ENCODE measurements at places on chromosomes 1 and 21.

- peak; percentile 55 for DNase-seq
Observed at GRCh38 chr1:40059960-40060750, 19.6 kb downstream of the CAP1 start.

DNA sequence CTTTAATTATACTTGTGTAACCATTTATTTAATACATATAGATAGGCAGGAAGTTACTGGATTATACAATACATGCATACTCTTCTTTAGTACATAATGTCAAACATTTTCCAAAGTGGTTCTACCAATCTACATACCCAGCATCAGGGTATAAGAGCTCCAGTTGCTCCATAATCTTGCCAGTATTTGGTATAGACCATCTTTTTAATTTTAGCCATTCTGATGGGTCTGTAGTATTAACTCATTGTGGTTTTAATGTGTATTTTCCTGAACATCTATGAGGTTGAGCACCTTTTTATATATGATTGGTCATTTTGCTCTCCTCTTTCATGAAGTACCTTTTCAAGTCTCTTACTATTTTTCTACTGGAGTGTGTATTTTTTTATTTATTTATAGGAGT lies 32.1 kb downstream of the EBNA1BP2 start:
- DNase-seq: no peak

DNA sequence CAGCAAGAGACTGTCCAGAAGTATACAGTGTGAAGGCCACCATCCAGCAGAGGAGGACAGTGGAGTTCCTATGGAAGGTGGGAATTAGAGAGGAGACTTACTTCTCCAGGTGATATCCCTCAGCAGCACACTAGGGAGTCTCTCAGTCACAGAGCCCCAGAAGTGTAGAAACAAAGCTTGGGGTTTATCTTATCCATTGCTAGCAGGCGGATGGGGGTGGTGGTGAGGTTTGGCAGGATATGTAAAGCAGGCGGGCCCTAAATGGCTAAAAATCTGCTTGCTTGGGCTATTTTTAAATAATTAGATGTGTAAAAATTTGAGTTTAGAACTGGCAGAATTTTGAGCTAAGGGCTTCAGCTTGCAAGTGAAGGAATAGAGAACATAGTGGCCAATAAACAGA lies 50.1 kb upstream of the RGS18 start:
- DNase-seq: no peak

DNA sequence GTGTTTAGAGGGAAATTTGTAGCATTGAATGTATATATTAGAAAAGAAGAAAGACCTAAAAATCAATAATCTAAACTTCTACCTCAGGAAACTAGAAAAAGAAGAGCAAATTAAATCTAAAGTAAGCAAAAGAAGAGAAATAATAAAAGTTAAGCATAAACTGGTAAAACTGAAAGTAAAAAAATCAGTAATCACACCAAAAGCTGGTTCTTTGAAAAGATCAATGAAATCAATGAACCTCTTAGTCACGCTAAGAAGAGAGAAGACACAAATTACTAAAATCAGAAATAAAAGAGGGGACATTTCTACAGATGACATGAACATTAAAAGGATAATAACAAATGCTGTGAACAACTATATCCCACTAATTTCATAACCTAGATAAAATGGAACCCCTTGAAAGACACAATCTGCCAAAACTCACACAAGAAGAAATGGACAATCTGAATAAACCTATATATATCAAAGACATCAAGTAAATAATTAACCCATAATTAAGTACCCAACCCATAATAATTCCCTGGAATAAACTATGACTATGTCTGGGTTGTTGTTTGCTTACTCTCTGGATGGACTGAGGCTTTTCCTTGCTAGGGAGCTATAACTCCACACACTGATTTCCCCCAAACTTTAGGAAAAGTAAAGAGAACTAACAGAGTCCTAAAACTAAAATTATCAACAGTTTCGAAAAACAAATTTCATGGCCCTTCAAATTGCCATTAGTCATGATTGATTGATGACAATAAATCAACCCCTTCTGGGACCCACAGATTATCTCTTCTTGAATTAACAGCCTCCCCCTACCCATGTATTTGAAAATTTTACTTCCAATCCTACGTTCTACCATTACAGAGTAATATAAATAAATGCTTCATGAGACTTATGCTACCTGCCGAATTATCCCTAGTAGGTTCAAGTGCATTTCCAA lies 2.8 kb upstream of the CDC73 start:
- no peak for DNase-seq

DNA sequence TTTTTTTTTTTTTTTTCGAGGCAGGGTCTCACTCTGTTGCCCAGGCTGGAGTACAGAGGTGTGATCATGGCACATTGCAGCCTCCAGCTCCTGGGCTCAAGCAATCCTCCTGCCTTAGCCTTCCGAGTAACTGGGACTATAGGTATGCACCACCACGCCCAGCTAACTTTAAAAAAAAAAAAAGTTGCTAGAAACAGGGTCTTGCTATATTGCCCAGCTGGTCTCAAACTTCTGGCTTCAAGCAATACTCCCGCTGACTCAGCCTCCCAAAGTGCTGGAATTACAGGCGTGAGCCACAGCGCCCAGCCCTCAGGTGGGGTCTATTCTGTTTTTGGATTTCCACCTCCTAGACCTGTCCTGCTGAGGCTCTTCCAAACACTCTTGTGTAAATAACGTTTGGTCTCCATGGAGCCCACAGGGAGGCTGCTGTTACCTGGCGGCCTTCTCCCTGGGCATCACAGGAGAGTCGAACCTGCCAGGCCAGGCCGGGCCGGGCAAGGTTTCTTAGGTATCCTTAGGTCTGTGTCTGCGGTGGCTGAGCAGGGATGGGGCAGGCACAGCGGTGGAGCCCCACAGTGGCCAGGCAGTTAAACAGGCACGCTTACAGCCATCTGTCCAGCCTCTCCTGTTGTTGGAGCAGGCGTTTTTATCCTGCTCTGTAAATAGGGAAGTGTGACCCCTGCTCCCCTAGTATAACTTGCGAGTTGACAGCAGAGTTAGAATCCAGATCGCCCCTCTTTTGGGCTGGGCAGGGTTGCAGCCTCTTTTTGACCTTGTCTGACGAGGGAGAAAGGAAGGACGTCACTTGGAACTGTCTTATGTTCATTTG lies 18.8 kb downstream of the PLEKHM2 start:
- DNase-seq: no peak

DNA sequence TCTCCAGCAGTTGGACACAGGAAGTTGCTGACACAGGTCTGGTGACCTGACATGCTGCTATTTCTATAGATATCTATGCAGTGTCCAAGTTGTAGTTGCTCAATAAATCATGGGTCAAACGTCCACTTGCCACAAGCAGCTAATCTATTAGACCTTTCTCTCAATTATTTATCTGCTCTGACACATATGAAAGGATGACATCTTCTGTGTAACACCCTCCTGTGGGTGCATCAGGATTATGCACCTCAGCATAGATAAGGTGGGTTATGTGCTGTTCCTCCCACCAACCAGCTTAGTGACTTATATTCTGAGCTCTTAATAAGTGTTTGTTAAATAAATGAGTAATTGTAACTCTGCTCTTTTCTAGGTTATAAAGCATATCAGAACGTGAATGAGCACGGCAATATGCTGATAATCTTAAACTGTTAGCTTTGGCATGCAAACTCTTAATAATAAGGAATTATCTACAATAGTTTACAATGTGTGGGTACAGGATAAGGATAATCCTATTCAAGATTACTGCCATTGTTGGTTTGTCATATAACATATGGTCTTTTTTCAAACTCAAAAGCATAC lies 90.7 kb upstream of the GCLM start:
- peak; percentile 21 for DNase-seq

DNA sequence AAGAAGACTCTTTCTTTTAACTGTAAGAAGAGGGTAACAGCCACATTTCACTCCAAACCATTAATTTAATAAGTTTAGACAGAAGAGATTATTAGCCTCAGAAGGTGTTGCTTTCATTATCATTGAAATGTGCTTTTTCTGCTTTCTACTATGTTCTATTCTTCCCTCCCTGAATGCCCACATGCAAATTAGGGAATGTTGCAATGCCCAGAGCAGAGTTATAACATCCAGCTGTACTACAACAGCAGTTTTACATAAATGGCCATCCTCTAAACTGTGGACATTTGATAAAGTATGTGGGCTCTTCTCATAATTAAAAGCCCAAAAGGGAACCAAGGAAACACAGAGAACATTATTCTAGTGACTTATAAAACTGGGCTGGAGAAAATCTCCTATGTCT lies 82.2 kb upstream of the SOD1 start:
- peak; percentile 55 for DNase-seq

GRCh38 chr21:33496345-33496744 lies 4.8 kb upstream of the DNAJC28 start:
- DNase-seq: no peak

DNA sequence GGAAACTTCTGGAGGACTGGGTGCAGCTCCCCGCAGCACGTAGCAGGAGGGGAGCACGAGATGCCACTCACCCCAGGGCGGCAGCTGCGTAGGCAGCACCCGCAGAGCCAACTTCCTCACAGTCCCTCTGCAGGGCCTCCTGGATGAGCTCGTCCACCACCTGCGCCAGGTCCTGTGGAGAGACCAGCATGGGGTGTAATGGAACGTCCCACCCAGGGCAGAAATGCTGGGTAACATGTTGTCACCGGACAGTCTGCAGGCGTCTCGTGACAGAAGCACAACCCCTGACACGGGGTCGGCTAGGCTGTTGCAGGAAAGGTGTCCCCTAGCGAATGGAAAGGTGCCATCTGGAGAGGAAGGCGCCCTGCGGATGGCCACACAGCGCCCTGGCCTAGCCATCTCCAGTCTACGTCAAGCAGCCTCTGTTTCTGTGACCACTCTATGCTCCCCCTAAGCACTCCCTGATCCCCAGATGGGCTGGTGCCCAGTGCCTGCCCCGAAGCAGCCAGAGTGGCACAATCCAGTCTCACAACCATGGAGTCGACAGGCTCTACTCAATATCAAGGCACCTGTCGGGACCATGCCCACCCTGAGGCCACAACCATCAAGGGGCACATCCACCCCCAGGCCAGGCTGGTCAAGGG lies 21.2 kb downstream of the MCM3AP start:
- no peak for DNase-seq

DNA sequence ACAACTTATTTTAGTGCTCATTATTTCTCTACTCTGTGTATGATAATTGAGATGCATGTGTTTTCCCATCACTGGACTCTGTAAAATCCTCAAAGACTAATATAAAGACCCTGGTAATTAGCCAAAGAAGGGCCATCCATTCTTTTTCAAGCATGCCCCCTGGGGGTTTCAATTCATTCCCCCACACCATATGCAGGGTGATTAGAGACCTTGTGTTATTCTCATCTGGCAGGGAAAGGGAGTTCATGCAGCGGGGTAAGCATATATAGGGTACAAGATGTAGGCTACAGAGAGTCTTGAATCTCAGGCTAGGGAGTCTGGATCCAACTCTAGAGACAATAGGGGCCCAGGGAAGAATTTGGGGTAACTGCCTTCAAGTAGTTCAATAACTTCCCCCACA lies 166.5 kb downstream of the TNR start:
- DNase-seq: no peak

GRCh38 chr1:205484985-205485967 lies 19.2 kb upstream of the CDK18 start:
- DNase-seq: peak; percentile 63

GRCh38 chr1:204623894-204624361 lies 61.6 kb downstream of the LRRN2 start:
- DNase-seq: no peak

DNA sequence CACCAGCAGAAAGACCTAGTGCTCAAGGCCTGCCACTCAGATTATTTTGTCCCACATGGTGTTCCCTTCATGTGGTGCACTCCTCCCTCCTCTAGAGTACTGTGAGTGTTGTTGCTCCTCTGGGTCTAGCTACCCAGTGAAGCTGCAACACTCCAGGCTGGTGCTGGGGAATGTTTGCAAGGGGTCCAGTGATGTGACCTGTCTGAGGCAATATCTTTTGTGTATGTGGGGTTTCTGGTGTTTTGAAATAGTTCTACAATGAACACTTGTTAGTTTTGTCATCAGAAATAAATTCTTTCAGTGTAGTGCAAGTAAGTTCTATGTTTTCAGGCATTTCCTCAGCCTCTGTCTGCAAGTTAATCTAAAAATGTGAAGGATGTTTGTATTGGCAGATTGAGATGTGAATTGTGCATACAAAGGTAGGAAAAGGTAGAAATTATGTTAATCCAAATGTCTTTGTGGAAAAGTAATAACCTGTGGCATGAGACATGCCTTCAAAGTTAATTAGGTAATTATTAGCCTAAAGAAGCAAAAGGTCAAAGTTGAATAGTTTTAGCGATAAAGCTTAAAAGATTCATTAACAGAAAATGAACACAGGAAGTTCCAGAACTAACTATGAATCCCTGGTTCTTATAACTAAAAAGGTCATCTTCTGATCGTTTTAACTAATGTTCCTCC lies 616.8 kb downstream of the LTN1 start:
- no peak for DNase-seq

DNA sequence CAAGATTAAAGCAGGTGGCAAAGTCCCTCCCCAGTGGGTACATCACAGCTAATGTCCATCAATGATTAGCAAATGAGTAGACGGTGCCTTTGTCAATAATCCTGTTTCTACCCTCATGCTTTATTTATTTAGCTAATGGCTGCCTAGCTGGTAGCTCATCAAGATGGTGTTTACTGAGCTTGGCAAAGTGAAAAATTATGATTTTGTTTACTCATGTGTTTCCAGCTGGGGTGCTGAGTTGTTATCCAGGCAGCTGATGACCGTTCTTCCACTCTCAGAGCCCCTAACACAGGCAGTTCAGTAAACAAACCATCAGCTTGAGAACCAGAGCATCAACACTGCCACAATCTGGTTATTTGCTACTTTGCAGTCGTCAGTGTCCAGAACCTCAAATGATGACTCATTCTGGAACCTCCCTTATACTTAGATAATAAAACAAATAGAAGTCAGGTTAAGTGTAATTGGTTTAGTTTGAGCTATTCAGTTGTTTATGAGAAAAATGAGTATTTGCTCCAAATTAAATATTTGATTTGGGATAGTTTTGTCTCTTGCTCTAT lies 163.9 kb downstream of the ST6GALNAC5 start:
- DNase-seq: no peak

All from inflammatory macrophage treated with lipopolysaccharide for 4 hours (primary cell).